ENCODE measurements at places on chromosomes 16 and 17.

DNA sequence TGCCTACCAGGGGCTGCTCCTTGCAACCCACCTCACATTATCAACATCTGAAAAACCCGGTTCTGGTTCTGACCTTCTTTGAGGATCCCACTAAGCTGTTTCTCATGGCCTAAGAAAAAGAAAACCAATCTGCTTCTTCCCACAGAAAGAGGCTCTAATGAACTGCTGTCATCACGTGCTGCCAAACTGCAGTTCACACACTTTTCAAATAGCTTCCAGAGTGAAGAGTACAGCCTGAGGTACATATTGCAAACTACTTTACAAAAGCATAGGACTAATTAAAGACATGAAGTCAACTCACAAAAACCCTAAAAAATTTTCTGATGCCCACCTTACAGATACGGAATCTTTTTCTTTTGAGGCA is 36.7 kb downstream of the SMG6 start:
- no peak for DNase-seq

DNA sequence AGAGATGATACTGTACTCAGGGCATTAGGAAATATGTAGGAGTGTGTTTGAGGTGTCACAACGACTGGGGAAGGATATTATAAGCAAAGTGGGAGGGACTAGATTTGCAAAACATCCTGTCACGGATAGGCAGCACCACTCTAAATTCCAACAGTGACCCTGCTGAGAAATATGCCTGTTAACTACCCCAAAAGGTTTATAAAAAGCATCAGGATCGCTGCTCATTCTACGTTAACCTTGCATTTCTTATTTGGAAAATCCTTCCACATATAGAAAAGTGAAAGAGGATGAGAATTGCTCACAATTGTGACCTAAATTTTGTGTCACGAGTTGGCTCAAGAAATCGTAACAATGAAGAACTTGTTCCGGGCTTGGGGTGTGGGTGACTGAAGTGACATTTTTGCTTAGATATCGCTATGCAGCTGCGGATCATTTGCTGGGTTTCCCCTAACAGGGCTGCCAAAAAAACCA is 51.6 kb downstream of the N4BP1 start:
- no peak for DNase-seq

- no peak for DNase-seq
Observed at GRCh38 chr17:66960613-66961012, 3.9 kb upstream of the CACNG4 start.

GRCh38 chr17:19579192-19579761 is 45.6 kb downstream of the SLC47A1 start:
- no peak for DNase-seq

DNA sequence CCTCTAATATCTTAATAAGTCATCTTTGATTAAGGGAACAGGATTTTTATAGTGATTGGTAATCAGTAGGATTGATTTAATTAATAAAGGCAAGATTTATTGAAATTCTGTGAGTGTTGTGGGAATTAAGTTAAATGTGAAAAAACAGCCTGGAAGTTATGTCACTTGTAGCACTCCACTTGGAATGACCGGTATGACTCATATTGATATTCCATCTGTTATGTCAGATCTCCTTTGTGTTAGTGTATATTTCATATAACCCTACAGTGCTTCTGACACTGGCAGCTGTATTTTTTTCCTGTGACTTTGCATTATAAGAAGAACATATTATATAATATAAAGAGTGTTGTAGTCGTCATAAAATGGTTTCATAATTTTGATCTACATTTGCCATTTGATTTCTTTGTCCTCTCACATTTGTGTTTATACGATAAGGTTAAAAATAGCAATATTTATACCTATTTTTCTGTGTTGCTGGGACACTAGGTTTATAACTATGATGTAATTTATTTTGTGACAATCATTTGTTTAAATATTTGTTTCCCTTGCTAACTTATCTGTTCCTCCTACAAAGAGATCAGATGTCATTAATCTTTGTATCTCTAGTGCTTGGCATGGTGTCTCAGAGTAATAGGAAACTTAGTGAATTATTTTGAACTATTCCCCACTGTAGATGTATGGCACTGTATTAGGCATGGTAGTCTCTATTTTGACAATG is 249.0 kb downstream of the BCAS3 start:
- no peak for DNase-seq

GRCh38 chr16:59289151-59289550 is 555.0 kb upstream of the GOT2 start:
- no peak for DNase-seq
